Iris pigment epithelial cell (primary cell): ENCODE measurements at places on chromosomes 12 and 14.
A peak's percentile ranks its signal among the peaks of the same experiment; 100 is the strongest.

- DNase-seq, result peak; percentile 66
Measured at GRCh38 chr14:31261859-31262731, 54.5 kb upstream of the HECTD1 start.

GRCh38 chr12:101634724-101635123 lies 40.0 kb downstream of the MYBPC1 start:
- no peak for DNase-seq

DNA sequence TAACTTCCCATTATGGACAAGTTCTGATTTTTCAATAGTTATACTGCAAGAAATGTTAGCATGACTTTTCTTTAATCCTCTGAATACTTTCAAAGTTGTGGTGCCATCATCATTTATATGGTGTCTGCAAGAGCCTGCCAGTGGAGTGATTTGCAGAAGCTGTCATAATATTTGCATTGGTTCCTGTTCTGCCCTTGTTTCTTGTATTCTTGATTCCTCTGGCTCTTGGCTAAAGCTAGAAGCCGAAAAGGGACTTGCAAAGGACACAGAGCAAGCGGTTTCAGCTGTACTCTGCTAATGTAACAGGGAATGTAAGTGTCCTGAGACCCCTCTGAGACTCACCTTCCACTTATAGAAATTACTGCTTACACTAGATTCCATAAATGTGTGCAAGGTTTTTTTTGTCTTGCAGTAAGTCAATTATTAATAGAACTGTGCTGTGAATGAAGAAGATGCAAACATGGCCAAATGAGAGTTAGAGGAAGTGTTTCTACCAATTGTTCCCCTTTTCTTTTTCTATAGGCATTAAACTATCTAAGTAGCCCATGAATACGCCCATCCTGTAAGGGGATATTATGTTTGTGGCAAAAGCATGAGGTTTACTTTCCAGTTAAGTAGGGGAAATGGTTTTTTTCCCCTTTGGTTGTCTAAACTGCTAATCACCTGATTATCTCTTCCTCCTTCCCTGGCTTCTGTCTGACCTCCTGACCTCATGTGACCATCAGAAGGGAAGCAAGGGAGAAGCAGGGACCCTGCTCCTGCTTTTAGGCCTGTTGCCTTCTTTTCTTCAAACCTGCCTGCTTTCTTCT lies 5.3 kb downstream of the DYRK4 start:
- no peak for DNase-seq

GRCh38 chr14:93735206-93735605 lies 53.1 kb downstream of the PRIMA1 start:
- DNase-seq, result no peak

- peak; percentile 48 for DNase-seq
Measured at GRCh38 chr12:47768323-47768811, 4.7 kb upstream of the SLC48A1 start.

DNA sequence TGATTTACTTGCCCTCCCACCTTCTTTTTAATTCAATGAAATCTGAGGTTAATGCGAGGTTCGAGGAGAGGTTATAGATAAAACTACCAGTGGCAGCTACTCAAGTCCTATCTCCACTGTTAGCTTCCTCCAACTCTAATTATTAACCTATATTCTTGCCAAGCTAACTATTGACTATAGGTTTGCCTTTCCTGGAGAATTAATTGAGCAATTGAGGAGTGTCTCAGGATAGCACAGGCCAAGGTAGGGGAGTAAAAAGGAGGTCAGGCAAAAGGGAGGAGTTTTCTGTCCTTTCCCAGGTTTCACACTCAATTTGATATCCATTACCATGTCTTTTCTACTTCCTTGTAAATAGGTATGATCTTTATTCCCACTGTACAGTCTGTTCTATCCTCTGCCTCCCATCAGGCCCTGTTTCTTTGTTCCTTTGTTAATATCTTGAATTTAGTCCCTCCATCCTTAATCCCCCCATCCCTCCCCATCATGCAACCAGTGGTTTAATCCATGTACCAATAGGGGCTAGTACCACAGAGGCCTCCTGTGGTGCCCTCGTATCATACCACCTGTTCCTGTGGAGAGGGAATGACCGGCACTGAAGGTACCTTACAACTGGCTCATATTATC lies 3.7 kb upstream of the SUOX start:
- no peak for DNase-seq

GRCh38 chr12:124380796-124381455 lies 86.0 kb downstream of the RFLNA start:
- no peak for DNase-seq

GRCh38 chr12:20372326-20373096 lies 4.2 kb downstream of the PDE3A start:
- no peak for DNase-seq

- no peak for DNase-seq
Measured at GRCh38 chr12:65557438-65558181, 266.7 kb upstream of the HMGA2 start.

DNA sequence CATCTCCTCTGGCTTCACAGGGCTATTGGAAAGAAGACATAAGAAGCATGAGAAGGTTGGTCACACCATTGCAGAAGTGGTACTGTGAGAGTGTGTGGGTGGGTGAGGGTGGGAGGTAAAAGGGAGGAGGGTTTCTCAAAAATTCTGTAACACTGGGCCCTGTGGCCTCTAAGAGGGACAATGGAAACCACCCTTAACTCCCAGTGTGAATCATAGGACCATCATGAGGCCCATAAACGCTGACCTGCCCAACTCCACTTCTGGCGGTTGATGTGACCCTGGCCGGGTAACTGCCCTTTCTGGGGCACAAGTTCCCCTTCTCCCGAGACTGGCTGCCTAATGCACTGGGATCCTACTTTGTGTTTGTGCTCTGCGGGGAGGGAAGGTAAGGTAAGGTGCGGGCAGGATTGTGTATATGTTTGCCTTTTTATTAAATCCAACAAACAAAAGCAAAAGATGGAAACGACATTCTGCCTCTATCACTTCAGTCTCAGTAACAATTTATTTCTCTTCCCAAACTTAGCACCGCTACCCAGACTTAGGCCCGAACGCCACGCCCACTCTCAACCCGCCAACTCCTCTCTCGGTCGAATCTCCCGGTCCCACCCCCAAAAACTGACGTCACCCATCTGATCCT lies 551 bp downstream of the METTL1 start:
- peak; percentile 92 for DNase-seq

DNA sequence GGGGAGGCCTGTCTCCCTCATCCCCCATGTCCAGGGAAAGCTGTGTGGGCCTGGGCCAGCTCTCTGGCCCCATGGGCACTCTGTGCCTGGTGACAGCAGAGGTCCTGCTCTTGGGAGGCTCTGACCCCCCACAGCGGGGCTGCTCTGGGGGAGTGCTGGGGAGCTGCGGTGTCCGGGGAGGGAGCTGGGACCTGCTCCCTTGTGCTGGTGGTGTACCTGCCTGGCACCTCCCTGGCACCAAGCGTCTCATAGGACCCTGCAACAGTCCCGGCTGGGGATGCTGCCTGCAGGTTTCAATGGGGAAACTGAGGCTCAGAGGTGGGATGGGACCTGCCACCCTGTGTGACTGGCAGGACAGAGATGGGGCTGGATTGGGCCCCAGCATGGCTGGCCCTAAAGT lies 111.3 kb downstream of the KIF26A start:
- no peak for DNase-seq

DNA sequence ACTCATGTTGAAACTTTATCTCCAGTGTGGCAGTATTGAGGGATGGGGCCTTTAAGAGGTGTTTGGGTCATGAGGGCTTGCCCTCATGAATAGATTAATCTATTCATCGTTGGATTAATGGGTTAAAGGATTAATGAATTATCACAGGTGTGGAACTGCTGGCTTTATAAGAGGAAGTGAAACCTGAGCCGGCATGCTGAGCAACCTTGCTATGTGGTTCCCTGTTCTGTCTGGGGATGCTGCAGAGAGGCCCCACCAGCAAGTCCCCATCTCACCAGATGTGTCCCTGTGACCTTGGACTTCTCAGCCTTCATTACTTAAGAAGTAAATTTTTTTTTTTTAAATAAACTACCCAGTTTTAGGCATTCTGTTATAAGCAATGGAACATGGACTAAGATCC lies 109.6 kb downstream of the DYRK2 start:
- DNase-seq, result no peak

DNA sequence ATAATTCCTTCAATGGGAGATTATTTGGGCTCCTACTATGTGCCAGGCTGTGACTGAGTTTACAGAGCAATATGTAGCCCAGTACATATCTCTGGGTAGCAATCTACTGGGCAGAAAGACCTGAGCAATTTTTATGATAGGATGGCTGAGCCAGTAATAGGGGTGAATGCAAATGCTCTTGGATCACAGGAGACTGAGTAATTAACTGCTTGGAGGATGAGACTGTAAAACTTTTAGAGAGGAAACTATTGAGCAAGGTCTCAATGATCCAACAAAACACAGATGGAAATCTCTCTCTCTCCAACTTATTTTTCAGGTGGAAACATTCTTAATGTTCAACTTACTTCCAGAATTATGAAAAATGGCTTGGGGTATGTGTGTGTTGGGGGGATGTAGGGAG lies 402.2 kb downstream of the AEBP2 start:
- peak; percentile 27 for DNase-seq

GRCh38 chr14:100405760-100406455 lies 82.8 kb downstream of the SLC25A47 start:
- DNase-seq, result no peak

GRCh38 chr12:100963381-100963780 lies 168.8 kb downstream of the ANO4 start:
- no peak for DNase-seq

DNA sequence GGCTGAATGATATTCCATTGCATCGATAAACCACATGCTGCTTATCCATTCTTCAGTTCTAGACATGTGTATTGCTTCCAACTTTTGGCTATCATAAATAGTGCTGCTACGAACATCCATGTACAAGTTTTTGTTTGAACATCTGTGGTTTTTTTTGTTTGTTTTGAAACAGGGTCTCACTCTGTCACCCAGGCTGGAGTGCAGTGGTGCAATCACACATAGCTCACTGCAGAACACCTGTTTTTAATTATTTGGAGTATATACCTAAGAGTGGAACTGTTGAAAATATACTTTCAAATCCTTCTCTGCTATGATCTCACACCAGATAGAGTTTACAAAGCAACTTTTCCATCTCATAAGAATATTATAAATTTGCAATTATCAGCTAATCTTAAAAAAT lies 124.2 kb downstream of the TTC7B start:
- DNase-seq, result peak; percentile 24

GRCh38 chr12:122306407-122306806 lies 40.1 kb upstream of the VPS33A start:
- no peak for DNase-seq

DNA sequence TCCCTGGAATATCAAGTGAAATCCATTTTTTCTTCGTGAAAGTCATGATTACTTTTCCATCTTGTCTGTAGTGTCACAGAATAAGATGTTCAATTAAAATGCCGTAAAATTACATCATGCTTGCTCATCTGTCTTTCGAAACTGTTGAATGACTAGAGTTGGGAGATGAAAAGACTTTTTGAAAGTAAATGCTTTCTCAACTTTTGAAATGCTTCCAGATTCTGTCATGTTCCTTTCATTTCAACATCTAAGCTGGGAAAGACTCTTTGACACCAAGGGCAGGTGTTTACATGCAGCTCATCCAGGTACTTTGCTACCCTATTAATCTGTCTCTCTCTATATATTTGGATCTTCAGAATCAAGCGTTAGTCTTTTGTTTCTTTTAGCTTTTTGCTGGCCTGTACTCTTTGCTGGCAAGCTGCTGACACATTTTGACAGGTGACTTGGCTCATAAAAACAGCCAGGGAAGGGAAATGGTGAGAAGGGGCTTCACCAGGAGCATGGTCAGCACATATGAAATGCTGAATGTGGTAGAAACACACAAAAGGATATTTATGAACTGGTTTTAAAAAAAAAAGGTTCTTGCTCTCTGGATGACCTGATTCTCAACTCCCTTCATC lies 77.0 kb upstream of the METAP2 start:
- peak; percentile 88 for DNase-seq

DNA sequence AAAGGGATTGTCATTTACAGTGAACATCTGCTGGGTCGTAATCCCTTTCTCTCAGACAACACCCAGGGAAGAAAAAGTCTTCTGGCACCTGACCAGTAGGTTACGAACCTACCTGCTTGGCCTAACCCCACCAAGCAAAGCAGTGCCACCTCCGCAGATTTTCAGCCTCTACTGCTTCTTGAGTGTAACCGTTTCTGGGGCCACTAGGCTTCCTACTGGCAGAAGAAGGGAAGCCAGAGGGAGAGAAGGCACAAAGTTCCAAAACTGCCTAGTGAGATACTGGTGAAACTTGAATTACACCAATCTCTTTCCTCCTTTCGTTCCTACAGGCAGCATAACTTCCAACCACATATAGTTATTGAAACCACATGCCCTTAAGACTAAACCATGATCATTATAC lies 383.6 kb downstream of the BCAT1 start:
- DNase-seq, result no peak

DNA sequence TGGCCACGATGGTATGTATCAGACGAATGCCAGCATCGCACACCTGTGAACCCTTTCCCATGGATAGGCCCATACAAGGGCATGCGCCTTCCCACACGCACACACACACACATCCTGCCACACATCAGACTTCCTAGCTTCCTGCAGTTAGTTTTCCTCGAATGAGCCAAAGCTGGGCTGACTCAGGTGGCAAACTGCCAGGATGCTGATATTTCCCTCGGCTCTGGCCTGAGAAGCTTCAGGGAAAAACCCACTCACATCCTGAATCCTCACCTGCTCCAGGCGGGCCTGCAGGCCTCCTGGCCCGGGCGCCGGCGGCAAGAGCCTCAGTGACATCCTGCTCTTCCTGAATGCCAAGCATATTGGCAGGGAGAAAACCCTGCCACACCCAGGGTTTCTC lies 22.4 kb downstream of the CALM1 start:
- peak; percentile 93 for DNase-seq

DNA sequence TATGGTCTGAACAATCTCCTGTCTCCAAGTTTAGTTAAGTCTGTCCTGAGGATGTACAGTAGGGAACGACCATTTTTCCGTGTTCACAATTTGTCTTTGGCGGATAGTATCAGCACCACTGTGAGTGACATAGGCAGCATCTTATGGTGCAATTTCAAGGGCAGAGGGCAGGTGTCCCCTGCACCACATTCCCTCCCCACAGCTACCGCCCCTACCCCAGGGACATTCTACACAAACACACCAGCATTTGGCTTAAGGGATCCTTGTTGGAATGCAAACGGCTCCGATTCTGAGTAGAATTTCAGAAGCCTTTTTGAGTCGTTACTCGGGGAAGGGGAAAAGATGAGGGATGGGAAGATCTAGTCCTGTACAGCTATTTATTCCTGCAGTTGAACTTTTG lies 25.1 kb upstream of the DICER1 start:
- DNase-seq, result no peak

- no peak for DNase-seq
Measured at GRCh38 chr12:85392508-85392907, 112.5 kb downstream of the ALX1 start.

DNA sequence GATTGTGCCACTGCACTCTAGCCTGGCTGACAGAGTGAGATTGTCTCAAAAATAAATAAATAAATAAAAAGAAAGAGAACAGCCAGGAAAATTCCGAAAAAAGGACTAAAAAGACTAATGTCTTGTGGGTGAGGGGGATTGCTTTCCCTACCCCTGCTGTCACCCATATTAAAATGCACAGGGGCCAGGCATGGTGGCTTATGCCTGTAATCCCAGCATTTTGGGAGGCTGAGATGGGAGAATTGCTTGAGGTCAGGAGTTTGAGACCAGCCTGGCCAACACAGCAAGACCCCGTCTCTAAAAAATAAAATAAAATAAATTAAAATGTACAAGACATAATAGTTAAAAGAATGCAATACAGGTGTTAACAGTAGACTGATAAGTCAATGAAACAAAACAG lies 6.1 kb downstream of the DHRS1 start:
- no peak for DNase-seq

GRCh38 chr14:61562321-61563161 lies 132.8 kb upstream of the HIF1A start:
- DNase-seq, result peak; percentile 100
